ENCODE measurements at places on chromosomes 5 and 9.
A peak's percentile ranks its signal among the peaks of the same experiment; 100 is the strongest.

GRCh38 chr9:17926246-17926645, 347.4 kb downstream of the SH3GL2 start:
- no peak for DNase-seq

GRCh38 chr5:35129276-35129675, 81.5 kb upstream of the AGXT2 start:
- DNase-seq = no peak

GRCh38 chr5:168578538-168579487, at the start of gene PANK3:
Gene PANK3, minus strand, starts transcription at chr5:168579368. Its CDS starts 85 bp downstream, at chr5:168579283.
- peak; percentile 24 for DNase-seq

GRCh38 chr9:91500509-91501014, 76.9 kb upstream of the NFIL3 start:
- no peak for DNase-seq

DNA sequence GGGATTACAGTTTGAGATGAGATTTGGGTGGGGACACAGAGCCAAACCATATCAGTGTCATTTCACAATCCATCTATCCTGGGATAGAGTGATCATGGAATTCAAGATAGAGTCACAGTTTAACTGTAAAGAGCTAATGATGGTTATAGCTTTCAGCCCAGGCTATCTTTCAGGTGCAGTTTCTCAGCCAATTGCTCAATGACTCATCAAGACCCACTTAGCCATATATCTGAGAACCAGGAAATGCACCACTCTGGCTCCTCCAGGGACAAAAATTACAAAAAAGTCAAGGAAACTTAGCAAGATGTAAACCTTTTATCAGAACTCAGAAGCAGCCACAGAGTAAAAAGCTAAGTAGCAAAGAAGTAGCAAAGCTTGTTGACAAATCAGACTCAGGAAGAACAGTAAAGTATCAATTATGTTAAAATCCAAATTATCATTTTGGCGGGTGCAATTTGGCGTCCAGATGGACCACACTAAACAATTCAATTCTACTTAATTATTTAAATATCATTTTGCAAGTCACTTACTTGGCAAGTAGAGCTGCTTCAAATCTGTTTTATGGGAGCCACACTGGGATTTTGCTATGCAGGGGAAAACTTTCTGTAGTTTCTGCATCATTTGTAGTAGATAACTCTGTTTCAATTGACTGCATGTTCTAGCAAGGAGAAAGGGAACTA, 169.4 kb downstream of the TLE1 start:
- no peak for DNase-seq

- DNase-seq = no peak
These were observed 537.8 kb upstream of the FTMT start for GRCh38 chr5:121313886-121314285.

DNA sequence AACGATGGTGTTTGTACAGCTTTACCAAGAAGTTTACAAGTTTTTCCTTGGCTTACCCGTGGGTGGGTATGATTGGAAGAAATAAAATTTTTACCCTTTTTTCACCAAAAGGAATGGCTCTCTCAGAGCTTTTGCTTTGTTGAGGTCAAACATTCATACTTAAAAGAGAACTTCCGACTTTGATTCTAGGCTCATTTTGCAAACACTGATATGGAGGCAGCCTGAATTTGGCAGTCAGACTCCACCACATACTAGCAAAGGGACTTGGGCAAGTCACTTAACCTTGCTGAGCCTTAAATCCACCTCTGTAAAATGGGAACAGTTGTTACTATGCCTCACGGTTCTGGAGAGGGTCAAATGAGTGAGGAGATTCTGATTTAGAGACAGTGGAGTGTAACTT, 153.5 kb downstream of the PRKACG start:
- DNase-seq = no peak
